ENCODE measurements at places on chromosomes 7 and 10.

DNA sequence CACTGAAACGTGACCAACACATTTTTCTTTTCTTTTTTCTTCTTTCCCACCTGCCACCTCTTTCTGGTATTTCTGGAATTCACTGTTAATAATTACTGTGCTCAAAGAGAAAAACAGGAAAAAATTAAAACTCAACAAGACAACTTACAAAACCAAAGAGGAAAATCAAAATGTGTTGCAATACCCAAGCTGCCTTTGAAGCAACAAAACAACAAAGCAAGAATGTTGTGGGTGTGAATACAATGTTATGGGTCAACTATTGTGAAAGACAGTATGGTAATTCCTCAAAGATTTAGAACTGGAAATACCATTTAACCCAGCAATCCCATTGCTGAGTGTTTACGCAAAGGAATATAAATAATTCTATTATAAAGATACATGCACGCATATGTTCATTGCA is 415.1 kb downstream of the GFRA1 start:
- DNase-seq: no peak

DNA sequence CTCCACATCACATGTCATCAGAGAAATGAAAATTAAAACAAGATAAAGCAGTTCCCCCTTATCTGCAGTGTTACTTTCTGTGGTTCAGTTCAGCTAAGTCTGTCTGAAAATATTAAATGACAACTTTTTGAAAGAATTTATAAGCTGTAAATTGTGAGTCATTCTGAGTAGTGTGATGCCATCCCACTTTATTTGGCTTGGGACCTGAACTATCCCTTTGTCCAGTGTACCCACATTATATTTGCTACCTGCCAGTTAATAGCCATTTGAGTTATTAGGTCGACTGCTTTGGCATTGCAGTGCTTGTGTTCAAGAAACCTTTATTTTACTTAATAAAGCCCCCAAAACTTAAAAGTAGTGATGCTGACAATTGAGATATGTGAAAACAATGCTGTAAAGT is 804.2 kb downstream of the ANKRD7 start:
- no peak for DNase-seq

GRCh38 chr10:14162629-14163344 is 167.9 kb downstream of the FRMD4A start:
- no peak for DNase-seq

DNA sequence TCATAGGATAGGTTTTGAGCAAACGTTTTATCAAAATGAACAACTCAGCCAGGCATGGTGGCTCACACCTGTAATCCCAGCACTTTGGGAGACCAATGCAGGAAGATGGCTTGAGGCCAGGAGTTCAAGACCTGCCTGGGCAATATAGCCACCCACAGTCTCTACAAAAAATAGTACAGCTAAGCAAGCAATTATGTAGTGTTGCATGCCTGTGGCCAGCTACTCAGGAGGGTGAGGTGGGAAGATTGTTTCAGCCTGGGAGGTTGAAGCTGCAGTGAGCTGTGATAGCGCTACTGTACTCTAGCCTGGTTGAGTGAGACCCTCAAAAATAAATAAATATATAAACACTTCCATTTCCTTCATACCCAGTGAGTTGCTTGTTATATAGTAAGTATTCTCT is 67.1 kb downstream of the LSMEM1 start:
- no peak for DNase-seq

DNA sequence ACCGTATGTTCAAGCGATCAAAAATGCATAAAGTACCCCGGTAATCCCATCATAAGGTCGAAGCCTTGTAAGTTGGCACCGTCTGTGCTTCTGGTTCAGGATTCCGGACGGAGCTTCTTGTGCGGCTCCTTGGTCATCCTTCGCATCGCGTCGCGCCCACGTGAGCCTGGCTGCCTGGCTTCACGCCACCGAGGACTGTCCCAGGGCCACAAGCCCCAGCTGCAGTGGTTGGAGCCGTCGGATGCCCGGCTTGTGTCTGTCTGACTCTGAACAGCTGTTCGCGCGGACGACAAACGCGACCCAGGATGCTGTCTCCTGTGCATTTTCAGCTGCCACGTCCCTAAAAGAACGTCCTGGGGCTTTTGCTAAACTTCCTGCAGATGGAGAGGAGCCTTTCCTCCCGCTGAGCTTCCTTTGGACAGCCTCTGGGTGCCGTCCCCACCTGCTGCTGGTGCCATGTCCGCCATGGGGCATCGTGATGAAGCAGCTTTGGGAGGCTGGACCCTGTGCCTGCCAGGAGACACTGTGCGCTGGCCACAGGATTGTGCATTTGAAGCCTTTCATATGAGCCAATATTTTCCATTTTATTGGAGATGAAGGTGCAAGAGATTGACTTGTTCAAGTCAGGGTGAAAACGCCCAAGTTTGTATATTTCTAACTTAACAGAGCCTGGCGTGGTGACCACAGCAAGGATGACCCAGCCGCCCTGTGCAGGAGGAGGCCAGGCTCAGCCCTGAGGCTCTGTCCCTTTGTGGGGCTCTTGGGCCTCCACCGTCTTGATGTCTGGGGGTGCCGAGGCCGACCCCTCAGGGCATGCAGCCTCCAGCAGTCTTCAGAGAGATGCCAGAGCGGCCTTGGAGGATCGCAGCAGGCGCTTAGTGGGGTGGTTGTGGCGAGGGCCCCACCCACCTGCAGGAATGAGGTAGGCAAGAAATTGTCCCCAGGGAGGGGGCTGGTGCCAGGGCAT is 6.7 kb upstream of the JAKMIP3 start:
- DNase-seq: no peak

GRCh38 chr10:22280078-22280477 is 36.1 kb upstream of the COMMD3 start:
- no peak for DNase-seq

- no peak for DNase-seq
These were observed 86.3 kb upstream of the MKLN1 start for GRCh38 chr7:131241386-131241785.

DNA sequence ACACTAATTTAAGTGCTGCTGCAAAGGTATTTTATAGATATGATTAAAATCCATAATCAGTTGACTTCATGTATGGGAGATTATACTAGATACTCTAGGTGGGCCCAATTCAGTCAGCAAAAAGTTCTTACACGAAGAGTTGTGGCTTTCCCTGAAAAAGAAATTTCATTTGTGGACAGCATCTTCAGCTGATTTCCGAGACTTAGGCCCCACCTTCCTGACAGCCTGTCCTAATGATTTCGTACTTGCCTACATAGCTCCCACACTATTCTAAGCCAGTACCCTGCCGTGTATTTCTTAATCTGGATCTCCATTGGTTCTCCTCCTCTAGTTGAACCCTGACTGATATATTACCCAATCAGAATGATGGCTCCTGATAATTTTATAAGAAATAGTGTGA is 297.9 kb downstream of the EXOC4 start:
- DNase-seq: no peak

- DNase-seq: no peak
These were observed 20.4 kb upstream of the IMPDH1 start for GRCh38 chr7:128430207-128430606.

DNA sequence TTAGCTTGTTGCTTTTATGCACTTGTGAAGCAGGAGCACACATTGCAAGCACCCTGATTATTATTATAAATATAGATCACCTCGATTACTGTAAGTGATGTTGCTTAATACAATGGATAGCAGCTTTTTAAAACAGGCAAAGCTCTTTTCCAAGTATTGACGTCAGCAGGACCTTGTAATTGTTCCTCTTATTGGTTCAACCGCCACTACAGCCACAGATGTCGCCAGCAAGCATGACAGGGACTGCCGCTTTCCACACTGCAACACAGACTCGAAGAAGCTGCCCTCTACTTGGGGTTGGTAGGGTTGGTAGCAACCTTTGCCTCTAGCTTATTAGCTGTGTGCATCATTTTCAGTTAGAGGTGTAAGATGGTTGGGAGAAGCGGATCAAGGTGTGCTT is 167.6 kb downstream of the ZNF365 start:
- DNase-seq: no peak

GRCh38 chr7:156515911-156516790 is 124.4 kb upstream of the RNF32 start:
- no peak for DNase-seq

GRCh38 chr7:129778770-129779601 is 167.5 kb downstream of the NRF1 start:
- no peak for DNase-seq

DNA sequence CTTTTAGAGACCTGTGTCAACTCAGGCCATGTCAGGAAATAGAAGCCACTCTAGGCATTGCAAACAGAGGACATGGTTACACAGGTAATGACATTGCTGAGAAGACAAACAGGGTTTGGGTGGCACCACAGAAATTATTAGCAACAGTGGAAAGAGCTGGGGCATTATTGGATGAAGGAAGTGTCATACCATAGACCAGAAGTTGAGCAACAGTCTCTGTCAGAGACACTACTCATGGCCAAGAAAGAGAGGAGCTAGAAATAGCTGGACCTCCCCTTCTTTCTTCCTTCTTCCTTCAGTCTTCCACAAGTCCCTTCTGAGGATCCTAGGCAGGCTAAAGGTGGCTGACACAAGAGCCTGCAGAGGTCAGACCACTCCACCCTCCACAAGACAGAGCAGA is 4.2 kb upstream of the LIPA start:
- no peak for DNase-seq
